SHP77 treated with DMSO at 0.1 percent for 48 hours (cell line): ENCODE measurements at places on chromosomes 6 and 20.

GRCh38 chr6:56996401-56996800, 41.5 kb downstream of the BEND6 start:
- no peak for DNase-seq

DNA sequence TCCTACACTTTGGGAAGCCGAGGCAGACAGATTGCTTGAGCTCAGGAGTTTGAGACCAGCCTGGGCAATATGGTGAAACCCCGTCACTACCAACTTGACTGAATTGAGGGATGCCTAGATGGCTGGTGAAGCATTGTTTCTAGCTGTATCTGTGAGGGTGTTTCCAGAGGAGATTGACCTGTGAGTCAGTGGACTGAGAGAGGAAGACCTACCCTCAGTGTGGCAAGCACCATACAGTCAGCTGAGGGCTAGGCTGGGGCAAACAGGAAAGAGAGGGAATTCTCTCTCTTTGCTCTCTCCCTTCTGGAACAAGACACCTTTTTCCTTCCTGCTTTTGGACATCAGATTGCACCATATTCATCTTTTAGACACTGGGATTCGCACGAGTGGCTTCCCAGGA, 3.7 kb upstream of the ZUP1 start:
- no peak for DNase-seq

- no peak for DNase-seq
Observed at GRCh38 chr6:131787766-131788712, 19.8 kb upstream of the ENPP1 start.

- no peak for DNase-seq
Observed at GRCh38 chr6:45676380-45676779, 298.6 kb upstream of the SUPT3H start.

DNA sequence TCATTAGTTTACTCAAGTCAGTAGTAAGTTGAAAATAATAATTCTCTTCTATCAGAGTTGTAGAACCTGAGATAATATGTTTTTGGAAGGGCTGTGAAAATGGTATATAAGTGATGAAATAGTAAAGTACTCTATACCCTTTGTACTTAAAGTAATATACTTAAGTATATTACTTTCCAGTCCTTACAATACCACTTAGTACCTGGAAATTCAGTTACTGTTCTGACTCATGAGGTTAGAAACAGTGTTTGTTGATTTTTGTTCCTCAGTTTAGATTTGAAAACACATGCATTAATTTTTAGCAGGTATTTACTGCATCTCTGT, 10.1 kb downstream of the TULP4 start:
- DNase-seq = no peak

GRCh38 chr6:38753707-38754106, 38.6 kb downstream of the DNAH8 start:
- no peak for DNase-seq

DNA sequence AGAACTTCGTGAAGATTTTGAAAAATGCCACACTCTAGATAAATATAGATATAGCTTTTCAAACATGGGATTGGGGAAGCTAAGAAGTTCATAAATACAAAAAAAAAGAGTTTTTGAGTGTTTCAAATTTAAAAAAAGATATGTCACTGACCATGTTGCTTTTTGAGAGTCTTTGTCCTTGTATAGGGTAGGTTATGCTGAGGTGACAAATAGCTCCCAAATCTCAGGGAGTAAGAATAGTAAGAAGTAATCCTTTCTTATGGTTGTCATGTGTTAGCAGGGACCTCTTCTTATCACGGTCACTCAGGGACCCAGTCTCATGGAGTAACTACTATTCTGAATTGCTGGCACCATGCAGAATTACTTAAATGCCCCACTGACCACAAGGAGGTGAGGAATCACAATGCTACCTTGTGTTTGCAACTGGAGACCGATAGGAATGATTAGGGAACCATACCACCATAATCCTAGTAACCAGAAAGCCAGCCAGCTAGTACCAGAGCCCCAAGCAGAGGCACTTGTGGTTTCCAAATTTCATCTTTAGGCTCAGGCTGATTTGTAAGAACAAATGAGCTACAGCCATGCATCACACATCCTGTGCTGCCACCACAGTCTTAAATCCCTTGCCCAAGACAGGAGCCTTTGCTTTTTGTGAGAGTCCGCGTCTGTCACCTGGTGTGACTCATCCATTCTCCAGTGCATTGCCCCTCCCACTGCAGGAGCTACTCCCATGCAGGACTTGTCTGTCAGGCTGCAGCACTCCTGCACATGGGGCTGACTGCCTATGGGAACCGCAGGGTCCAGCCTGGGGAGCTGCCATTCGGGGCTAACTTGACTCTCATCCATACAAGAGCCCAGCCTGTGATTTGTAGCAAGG, 42.4 kb upstream of the ADGRF4 start:
- no peak for DNase-seq

GRCh38 chr6:116446399-116446798, 14.8 kb upstream of the CALHM6 start:
- DNase-seq = no peak

DNA sequence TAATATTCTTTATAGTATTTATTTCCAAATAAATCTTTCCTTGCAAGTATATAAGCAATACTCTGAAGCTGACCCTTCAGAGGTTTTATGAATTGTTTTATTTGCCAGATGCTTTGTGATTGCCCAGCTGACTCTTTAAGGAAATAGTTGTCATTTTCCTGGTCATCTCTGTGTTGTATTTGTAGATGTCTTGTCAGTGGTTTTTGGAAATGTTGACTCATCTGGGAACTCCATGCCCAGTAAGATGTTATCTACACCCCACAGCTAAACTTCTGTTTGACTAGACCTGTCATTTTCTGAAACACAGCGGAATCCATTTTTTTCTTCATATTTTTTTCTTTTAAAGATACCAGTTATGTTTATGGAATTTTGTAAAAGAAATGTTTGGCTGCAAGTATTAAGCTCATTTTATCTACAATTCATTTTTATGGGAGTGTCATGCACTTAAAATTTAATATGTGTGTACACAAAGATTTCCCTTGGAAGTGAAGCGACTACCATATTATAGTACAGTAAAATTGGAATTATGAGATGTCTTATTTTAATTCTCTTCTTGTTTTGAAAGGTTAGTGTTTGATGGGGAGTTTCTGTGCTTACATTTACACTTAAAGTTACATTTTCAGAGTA, 491.0 kb downstream of the NKAIN2 start:
- DNase-seq = no peak

GRCh38 chr6:150249261-150249660, 106.4 kb downstream of the PPP1R14C start:
- no peak for DNase-seq

GRCh38 chr6:149089510-149089909, 228.0 kb upstream of the TAB2 start:
- no peak for DNase-seq
